ENCODE measurements at places on chromosomes 1 and 21. TPM values are rescaled to one million over a fixed set of nuclear protein-coding genes. Genes with fewer than 3 reads are reported as not detected.

- DNase-seq, result no peak
- no peak overlapping the region for H3K27ac ChIP-seq
- no peaks in the 10 kb centered on the region for H3K4me1 ChIP-seq
Observed at GRCh38 chr1:6454856-6455751, 10.9 kb downstream of the TNFRSF25 start.

- peaks cover 5% of the 10 kb centered on the region for H3K4me1 ChIP-seq
- no peaks in the 10 kb centered on the region for H3K27me3 ChIP-seq
- no peak overlapping the region for H3K27ac ChIP-seq
- H3K4me3 ChIP-seq, result no peak overlapping the region
- DNase-seq, result no peak
Observed at GRCh38 chr1:156592910-156593660, 1.5 kb downstream of the NAXE start.

GRCh38 chr1:213054733-213055591 lies 3.9 kb downstream of the RPS6KC1 start:
- DNase-seq, result no peak
- no peak overlapping the region for H3K4me3 ChIP-seq
- peaks cover 17% of the 10 kb centered on the region for H3K4me1 ChIP-seq
- H3K27me3 ChIP-seq, result no peaks in the 10 kb centered on the region
- no peak overlapping the region for H3K27ac ChIP-seq

DNA sequence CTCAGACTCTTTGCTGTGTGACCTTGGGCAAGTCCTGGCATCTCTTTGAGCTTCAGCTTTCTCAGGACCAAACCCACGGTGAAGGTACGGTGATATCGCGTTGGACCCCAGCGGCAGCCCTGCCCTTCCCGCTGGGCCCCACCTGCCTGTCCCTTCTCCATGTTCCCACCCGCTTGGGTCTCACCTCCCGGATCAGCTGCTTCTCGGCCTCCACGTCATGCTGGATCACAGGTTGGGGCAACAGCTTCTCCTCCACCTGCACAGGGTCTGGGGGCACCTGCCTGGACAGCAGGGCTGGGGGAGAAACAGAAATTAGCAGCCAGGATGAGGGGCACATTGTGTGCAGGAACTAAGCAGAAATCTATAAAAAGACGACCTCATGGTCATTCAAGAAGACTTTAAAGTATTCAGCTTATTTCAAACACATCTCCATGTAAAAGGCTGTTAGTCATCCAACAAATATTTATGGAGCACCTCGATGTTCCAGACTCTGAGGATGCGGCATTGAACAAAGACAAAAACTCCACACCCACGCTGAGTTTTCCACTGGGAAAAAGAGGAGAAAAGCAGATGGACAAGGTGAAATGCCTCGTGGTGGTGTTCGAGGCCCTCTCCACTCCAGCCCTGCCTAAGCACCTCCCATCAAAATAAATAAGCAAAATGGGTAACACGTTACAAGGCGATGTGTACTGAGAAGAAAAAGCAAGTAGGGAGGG lies 19.5 kb downstream of the KIF17 start:
- H3K4me3 ChIP-seq, result no peak overlapping the region
- H3K36me3 ChIP-seq, result no peaks in the 10 kb centered on the region
- peaks cover 6% of the 10 kb centered on the region for H3K4me1 ChIP-seq
- H3K27me3 ChIP-seq, result no peaks in the 10 kb centered on the region
- DNase-seq, result no peak

- DNase-seq, result no peak
- no peaks in the 10 kb centered on the region for H3K36me3 ChIP-seq
- H3K27ac ChIP-seq, result peak overlapping the region; percentile 62
- H3K4me3 ChIP-seq, result no peak overlapping the region
Observed at GRCh38 chr1:108897865-108898720, 21.3 kb downstream of the GPSM2 start.

- no peak overlapping the region for H3K4me3 ChIP-seq
- peak; percentile 66 for DNase-seq
- H3K36me3 ChIP-seq, result no peaks in the 10 kb centered on the region
- H3K4me1 ChIP-seq, result peaks cover 17% of the 10 kb centered on the region
- no peaks in the 10 kb centered on the region for H3K27me3 ChIP-seq
- H3K27ac ChIP-seq, result peak overlapping the region; percentile 2
Observed at GRCh38 chr1:230265200-230266115, 160.7 kb downstream of the PGBD5 start.

GPR52 gene
- not detected for total RNA-seq

ACTL8 gene
- not detected for total RNA-seq

ATP1A4 gene
- not detected for total RNA-seq
